GM03348 (cell line): ENCODE measurements at places on chromosomes 4 and X.

- no peak for DNase-seq
These were observed 460.4 kb upstream of the HS3ST1 start for GRCh38 chr4:11889099-11889498.

DNA sequence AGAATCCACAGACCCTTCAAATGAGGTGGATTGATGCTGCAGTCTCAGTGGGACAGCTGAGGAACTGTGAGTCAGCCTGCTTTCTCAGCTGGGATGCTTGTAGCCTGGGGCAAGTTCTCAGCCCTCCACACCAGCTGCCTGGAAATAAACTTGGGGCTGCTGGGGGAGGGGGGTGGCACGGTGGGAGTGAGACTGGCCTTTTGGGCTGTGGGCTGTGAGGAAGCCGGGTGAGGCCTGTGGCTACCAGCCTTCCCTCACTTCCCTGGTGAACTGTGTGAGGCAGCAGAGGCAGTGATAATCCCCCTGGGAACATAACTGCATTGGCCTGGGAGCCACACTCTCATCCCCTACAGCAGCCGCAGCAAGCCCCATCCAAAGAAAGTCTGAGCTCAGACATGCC is 114.5 kb upstream of the GUCY1A1 start:
- DNase-seq, result no peak

- DNase-seq, result peak; percentile 99
These were observed 56.2 kb upstream of the TADA2B start for GRCh38 chr4:6986781-6987587.

- DNase-seq, result peak; percentile 24
These were observed 64.3 kb upstream of the CCDC160 start for GRCh38 chrX:134172588-134173259.

- no peak for DNase-seq
These were observed 5.2 kb upstream of the SCFD2 start for GRCh38 chr4:53371049-53371448.

GRCh38 chrX:16588266-16588665 is 61.7 kb upstream of the S100G start:
- DNase-seq, result no peak

GRCh38 chr4:147794787-147795413 is 63.0 kb downstream of the ARHGAP10 start:
- no peak for DNase-seq

DNA sequence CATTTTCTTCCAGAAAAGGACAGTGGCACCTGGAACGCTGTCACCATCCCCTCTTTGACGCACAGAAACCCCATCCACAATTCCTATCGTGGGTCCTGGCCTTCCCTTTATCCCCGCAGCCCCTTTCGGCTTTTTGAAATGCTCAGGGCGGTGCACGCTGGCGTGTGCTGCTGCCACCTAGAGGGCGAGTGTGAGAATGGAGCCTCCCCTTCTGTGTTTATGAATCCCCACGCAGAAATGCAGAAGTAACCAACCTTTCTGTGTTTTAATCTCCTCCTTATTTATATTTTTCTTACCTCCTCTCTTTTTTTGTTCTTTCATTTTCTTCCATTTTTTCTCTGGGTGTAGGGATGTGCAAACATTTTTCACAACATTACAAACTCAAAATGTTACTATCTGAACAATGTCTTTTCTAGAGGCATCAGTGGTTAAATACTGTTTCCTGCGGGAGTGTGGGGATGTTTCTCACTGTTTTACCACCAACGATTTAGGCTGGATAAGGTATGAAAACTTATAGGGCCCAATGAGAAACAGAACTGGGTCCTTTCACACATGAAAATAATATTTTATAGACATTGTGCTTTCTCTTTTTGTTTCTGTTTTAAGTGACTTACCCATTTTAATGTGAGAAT is 50.0 kb downstream of the TMA16 start:
- DNase-seq, result peak; percentile 84

DNA sequence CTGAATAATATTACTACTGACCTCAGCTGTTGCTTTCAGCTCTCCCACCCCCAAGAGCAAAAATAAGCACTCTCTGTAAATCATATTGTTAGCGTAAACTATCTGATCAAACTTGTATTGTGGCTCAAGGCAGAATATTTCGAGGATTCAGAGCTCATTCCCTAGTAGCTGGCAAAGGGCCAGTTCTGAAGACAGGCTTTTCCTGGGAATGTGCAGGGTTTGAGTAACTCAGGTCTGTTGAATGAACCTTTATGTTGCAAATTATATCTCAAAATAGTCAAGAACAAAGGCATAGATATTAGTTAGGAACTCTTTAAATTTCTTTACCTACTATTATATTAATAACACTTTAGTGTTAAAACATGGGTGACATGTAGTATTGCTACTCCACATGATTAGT is 454.9 kb downstream of the CCSER1 start:
- no peak for DNase-seq

- DNase-seq, result no peak
These were observed 282.5 kb upstream of the PCDH10 start for GRCh38 chr4:132866616-132867015.

DNA sequence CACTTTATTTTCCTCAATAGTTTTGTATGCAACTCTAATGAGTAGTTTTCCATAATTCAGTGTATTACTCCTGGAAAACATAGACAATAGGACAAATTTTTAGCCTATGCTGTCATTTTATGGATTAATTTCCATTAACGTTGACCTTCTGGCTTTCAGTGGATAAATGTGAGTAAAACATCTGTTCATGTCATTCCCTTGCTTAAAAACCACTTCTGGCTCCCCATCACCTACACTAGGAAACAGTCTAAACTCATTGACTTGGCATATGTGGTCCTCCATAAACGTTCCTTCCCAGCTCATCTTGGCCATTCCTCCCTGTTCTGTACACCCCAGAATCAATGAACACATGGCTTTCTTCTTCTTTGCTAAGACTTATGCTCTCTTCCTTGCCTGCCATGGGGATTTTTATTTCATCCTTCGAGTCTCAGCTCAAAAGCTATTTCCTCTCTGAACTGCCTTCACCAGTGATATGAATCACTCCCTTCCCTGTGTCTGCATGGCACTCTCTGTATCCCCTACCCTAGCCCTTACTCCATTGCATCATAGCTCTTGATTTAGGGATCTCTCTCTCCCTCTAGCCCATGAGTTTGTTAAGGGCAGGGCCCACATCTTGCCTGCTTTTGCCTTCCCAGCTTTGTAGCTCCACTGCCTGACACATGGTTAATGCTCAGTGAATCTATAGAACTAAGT is 34.8 kb downstream of the DOCK11 start:
- peak; percentile 49 for DNase-seq

DNA sequence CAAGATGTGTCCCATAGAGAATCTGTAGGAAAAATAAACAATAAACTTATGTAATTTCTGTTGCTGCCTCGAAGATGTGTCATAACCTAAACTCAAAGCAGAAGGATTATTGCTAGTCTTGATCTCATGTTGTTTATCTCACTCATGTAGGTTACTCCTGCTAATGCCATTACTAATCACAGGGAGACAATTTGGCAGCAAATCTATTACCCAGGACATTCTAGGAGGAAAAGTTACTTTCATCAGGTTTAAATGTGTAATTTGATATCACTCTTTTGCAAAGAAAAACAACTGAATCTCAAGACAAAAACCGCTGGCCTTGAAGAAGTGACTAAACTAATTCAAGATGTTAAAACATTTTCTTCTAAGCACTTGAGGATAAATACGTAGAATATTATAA is 34.0 kb downstream of the LDOC1 start:
- DNase-seq, result no peak

- DNase-seq, result peak; percentile 23
These were observed 6.8 kb upstream of the CDKL2 start for GRCh38 chr4:75637176-75637575.

GRCh38 chr4:139682741-139683151 is 17.1 kb downstream of the MGST2 start:
- DNase-seq, result no peak

DNA sequence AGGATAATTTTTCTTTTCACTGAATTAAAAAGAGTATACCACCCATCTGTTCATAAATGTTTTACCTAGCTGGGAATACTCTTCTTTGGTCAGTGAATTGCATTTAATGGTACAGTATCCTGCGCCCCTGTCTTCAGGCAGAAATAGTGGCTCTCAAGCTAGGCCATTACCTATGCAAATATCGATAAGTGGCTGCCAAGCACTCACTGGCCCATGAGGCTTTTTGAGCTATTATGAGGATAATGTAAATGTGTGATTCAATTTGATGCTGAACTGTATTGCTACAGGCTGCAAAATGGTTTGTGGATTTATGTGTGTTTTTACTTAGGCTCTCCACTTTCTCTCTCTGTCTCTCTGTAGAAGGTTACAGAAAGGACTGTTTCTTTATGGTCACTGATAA is 30.1 kb upstream of the MTMR1 start:
- DNase-seq, result no peak

GRCh38 chr4:74631338-74631737 is 163.0 kb downstream of the BTC start:
- DNase-seq, result no peak

DNA sequence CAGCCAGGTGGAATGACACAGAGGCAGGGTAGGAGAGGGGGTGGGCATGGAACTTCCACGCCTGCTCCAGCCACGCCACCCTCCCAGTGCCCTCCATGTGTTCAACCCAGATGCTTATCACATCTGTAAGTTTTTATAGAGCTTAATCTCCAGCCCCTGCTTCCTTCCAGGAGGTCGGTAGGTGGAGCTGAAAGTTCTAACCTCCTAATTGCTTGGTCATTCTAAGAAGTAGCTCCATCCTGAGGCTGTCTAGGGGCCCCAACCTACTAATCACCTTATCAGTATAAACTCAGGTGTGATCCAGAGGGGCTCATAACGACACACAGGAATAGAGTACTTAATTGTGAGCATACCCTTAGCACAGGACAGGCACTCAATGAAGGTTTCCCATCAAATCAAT is 18.3 kb downstream of the QDPR start:
- no peak for DNase-seq

DNA sequence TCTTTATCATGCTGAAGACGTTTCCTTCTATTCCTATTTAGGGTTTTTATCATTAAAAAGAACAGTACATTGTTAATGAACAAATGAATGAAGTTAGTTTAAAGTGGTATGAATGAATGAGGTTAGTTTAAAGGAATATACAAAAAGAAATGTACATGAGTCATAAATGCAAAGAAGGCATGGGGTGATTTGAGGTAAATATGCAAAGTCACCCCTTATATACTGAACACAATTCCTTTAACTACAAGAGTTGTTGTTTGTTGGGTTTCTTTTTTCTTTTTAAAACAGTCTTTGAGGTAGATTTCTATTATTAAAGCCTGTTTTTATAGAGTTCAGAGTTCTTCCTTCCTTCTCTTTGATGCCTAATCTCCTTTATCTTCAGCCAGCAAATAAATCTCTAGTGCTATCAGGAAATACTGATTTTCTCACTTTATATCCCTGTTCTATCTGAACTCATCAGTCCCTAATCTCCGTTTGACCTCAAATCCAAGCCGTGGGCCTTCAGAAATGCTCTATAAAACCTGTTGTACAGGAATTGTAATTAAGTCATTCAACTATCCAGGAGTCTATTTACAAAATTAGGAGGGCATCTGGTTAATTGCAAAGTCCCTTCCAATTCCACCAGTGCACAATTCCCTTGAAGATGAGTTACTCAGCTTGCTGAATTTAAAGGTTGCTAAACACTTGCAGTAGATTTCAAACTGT is 31.6 kb upstream of the ABCG2 start:
- DNase-seq, result no peak

DNA sequence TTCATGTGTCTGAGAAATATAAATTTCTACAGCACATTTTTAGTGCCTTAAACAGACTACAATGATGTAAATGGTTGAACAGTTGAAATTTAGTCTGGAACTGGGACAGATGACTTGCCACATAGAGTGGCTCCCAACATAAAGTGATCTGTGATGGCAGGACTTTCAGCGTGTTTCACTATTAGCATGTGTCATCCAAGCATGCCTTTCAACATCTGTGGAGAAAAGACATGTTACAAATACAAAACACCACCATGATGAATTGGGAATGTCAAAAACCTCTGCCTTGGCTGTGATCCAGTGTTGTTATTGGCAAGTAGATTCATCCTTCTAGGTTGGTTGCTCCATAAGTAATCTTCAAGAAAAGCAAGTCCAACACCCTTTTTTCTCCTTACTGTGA is 348.7 kb downstream of the MAPK10 start:
- peak; percentile 77 for DNase-seq

GRCh38 chr4:98746936-98747335 is 88.5 kb upstream of the TSPAN5 start:
- DNase-seq, result no peak

DNA sequence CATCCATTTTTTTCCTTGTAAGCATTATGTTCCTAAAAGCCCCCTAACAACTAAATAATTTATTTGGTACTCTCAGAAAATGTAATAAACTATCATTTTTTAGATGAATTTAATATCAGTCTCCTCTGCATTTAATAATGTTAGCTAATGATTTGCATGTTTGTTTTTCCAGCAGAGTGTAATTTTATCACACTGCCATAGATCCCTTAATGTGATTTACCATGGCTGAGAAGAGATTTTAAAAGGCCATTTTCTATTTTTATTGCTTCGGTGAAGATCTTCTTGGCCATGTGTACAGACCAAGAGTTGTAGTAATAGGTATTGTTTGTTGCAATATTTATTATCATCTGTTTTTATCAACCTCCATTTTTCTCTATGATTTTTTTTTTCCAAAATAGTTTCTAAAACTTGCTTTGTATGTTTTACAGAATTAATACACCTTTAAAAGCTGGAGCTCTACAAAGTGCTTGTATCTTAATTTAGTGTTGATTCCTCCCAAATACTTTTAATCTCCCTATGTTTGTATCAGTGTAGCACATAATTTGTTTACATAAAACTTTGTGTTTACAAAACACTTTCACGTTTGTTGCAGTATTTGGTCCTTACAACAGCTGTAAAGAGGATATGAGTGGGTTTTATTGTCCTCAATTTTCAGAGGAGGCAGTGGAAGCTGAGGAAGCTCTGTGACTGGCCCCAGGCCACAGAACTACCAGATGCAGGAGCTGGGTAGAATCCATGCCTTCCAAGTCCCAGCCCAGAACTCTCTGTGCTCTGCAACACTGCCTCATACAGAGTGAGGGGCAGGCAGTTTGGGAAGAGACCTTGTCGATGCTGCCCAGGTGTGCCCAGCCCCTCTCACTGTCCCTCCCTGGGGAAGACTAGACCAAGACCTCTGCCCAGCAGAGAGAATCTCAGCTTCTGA is 58.1 kb downstream of the FAM114A1 start:
- no peak for DNase-seq

GRCh38 chr4:32000846-32001488 is 1280.8 kb downstream of the PCDH7 start:
- no peak for DNase-seq

- no peak for DNase-seq
These were observed 58.8 kb upstream of the FAAH2 start for GRCh38 chrX:57227691-57228090.

DNA sequence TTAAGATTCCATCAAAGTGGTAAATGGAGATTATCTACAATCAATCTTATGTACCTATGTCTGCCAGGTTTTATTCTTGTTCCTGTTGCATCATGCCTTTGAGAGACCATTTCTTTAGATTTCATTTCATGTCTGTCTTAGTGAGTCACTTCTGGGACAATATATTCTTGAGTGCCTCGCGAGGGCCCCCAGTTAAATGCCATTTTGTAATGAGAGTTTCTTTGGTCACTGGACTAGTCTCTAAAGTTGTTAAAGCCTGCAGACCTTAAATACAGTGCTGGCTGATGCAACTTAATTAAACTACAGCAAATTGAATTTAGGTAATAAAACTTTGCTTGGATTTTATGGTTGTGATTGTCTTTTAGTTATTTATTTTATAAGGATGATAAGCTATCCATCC is 87.2 kb upstream of the PITX2 start:
- DNase-seq, result no peak

GRCh38 chr4:71614621-71615020 is 169.3 kb downstream of the GC start:
- no peak for DNase-seq
